ENCODE measurements at places on chromosomes 16 and 17. TPM values are rescaled to one million over a fixed set of nuclear protein-coding genes. Genes with fewer than 3 reads are reported as not detected.

ADAP2 gene
- total RNA-seq = 8.0 TPM

DNA sequence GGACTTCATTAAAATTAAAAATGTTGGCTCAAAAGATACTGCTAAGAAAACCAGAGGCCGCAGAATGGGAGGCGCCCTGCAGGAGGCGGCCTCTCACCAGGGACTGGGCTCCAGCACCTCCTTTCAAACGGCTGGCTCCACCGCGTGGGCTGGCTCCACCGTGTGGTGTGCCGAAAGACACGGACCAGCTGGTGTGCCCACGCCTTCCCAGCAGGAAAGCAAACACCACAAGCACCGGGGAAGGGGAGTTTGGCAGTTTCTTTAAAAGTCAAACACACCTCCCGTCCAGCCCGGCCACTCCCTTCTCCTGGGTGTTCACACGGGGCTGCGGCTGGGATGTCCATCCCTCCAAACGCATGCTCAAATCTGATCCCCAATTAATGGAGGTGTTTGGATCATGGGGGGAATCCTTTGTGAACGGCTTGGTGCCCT, 13.9 kb downstream of the HAGH start:
- DNase-seq = peak; percentile 85

DNA sequence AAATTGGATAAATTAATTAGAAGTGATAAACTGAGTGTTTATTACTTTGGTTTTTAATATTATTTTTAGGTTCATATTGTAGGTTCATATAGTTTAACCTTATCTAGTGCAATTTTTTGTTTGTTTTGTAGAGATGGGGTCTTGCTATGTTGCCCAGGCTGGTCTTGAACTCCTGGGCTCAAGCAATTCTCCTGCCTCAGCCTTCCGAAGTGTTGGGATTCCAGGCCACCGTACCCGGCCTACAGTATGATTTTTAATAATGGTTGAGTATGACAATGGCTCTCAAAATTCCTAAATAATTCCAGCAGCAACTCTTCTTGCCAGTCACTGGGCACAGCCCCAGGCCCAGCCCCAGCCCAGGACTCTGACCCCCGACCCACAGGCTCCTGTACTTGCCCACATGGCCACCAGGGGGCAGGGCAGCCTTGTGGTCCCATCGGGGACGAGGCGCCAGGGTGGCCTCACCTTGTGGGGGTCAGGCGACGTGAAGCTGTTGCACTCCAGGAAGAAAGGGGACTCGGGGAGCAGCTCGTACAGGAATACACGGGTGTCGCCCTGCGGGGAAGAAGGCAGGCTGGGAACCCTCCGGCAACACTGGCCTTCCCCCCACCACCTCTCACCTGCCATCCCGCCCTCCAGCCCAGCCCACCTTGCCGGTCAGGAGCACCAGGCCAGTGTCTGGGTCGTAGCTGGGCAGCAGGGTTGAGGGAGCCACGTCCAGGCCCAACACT, 7.9 kb upstream of the PAM16 start:
- peak; percentile 83 for DNase-seq

DNA sequence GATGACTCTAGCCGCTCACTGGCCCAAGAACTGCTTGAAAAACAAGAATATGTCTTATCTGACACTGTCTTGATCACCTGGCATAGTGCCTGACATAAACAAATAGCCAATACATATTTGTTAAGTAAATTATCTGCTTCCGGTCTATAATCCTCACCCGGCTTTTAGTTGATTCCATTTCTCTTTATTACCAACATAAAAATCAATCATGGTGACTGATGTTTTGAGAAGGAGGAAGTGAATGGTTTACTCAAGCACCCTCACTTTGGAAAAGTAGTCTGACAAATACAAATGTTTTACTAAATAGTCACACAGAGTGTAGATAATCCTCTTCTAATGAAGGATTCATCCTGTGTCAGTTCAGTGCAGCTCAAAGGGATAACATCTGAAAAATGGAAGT, 47.0 kb downstream of the SKAP1 start:
- DNase-seq = no peak

DNA sequence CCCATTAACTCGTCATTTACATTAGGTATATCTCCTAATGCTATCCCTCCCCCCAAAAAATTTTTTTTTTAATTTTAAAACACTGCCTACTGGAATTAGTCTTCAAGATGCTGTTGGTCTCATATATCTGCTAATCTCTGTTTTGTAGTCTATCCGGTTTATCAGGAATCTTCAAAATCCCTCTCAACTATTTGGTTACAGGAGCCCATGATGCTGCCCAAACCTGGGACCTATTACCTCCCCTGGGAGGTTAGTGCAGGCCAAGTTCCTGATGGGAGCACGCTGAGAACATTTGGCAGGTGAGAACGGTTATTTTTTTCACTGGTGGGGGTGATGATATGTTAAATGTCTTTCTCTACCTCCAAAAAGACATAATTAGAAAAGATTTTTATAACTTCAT, 6.9 kb downstream of the TEN1 start:
- DNase-seq = no peak

FDXR gene
- 4.5 TPM for total RNA-seq
